Prostate gland (tissue), 2 donors: ENCODE measurements at places on chromosomes 5 and 9. TPM values are rescaled to one million over a fixed set of nuclear protein-coding genes. Genes with fewer than 3 reads are reported as not detected.

Gene GPRIN1
- 6.6 TPM for total RNA-seq

Gene EPB41L4A
- total RNA-seq: 37.5 TPM

- no peak overlapping the region for H3K27ac ChIP-seq
- H3K4me1 ChIP-seq: no peaks in the 10 kb centered on the region
- no peaks in the 10 kb centered on the region for H3K27me3 ChIP-seq
- H3K36me3 ChIP-seq: peaks cover 1% of the 10 kb centered on the region
Measured at GRCh38 chr5:173138707-173139106, 5.6 kb upstream of the BNIP1 start.

Gene ADAMTS12
- 0.09 TPM for total RNA-seq

DNA sequence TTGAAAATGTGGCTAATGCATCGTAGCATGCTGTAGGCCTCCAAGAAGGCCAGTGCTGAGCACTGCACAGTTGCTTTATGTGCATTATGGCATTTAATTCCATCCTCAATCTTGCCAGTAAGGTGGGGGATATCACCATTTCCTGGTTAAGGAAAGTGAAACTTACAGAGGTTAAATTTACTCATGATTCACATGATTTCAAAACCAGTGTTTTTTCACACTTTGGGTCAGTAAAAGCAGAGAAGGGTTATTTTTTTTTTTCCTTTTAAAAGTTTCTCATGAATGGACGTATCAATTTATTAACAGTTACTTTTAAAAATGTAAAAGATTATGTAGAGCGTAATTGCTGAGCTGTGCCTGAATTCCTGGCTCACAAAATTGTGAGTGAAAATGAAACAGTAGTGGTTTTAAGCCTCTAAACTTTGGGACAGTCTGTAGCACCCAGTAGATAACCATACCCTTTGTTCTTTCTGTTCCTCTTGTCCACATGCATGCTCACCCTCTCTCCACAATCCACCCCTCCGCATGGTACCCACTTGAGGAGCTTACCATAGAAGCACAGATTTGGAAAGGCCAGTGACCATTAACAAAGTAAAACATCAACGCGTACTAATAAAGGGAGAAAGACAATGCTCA, 21.2 kb downstream of the MAST4 start:
- H3K27ac ChIP-seq: no peak overlapping the region
- H3K4me3 ChIP-seq: no peak overlapping the region
- no peak for DNase-seq
- no peaks in the 10 kb centered on the region for H3K36me3 ChIP-seq
- no peaks in the 10 kb centered on the region for H3K4me1 ChIP-seq
